ENCODE measurements at places on chromosomes 11 and 22.
A peak's percentile ranks its signal among the peaks of the same experiment; 100 is the strongest.

DNA sequence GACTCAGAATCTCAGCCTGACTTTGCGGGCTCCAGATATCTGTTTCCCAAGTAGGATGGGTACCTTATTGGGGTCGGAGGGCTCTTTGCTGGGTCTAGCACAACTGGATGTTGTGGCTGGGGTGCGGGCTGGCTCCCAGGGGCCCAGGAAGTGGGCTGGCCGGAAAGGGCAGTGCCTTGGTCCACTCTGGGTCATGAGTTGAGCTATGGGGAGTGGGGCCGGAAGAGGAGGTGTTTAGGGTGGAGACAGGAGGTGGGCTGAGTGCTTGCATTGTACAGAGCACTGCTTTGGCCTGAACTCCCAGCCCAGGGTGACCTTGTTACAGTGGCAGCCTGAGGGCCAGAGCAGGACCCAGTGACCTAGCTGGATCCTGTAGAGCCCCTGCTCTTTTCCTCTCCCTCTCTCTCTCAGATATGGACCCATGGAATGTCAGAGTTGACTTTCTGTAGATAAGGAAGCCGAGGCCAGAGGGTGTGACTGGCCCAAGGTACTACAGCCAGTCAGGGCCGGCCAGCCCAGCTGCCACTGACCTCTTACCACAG lies 13.2 kb downstream of the PHLDB1 start:
- DNase-seq = no peak

- DNase-seq = no peak
These were observed 29.6 kb downstream of the EHF start for GRCh38 chr11:34650528-34650927.

GRCh38 chr11:2890466-2891294 lies 5.1 kb upstream of the CDKN1C start:
- peak; percentile 28 for DNase-seq

GRCh38 chr11:118106789-118107335 lies 20.1 kb upstream of the SMIM35 start:
- no peak for DNase-seq

GRCh38 chr22:44938886-44939285 lies 70.9 kb downstream of the PHF21B start:
- DNase-seq = no peak

GRCh38 chr11:83722392-83723119 lies 436.4 kb upstream of the CCDC90B start:
- no peak for DNase-seq

- DNase-seq = no peak
These were observed 364.4 kb upstream of the LUZP2 start for GRCh38 chr11:24132471-24132870.

DNA sequence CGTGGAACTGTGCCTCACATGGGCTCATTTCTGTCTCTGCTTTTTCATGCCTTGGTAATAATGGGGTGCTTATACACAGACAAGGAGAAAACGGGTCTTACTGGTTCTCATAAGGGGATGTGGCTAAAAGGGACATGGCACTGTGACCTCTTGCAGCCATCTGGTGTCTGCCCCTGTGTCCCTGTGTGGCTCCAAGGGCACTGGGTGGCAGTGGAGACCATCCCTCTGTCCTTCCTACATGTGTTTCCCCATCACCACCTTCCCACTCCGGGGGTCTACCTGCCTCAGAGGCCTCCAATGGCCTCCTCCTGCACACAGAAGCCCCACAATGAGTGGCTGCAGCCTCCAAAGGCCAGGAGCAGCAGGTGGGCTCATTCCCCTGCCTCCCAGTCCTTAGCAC lies 221.2 kb downstream of the CEP164 start:
- DNase-seq = no peak

GRCh38 chr22:45284705-45285262 lies at the start of gene UPK3A:
Gene UPK3A, plus strand, starts transcription at chr22:45284949. Its CDS starts 65 bp downstream, at chr22:45285014.
- peak; percentile 45 for DNase-seq

DNA sequence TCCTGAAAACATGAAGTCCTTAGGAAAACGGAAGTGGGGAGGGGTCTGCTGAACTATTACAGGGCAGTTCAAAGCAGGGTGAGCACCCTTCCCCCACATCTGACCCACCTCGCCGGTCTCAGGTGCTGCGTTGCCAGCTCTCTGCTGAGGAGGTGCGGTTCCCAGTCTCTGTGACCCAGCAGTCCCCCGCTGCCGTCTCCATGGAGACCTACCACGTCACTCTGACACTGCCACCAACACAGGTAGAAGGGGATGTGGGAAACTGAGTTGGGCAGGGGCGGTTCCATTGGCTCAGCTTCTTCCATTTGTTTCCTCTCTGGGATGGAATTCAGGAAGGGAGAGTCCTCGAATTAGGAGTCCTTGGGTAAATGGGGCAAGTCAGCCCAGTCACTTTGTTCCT lies 3.3 kb downstream of the C2CD2L start:
- DNase-seq = no peak

DNA sequence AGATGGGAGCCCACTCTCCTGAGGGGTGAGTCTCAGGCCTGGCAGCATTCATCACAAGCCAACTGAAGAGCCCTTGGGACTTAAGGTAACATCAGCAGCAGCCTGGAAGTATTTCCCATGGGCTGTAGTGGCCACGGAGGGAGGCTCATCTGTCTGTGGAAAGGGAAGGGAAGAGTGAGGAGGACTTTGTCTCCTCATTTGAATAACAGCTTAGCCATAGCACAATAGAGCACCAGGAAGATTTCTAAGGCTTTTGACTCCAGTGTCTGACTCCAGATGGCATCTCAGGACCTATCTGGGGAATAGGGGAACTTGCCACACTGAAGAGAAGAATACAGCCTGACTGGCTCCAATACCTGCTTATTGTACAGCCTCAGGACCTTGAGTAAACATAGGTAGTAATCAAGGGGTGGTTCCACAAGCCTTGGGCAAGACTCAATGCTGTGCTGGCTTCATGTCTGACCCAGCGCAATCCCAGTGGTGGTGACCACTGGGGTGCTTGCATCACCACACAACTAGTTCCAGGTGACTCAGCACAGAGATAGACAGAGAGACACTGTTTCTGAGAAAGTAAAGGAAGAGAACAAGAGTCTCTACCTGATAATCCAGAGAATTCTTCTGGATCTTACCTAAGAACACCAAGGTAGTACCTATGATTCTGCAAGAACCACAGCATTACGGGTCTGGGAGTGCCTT lies 510.5 kb upstream of the CCDC179 start:
- no peak for DNase-seq

DNA sequence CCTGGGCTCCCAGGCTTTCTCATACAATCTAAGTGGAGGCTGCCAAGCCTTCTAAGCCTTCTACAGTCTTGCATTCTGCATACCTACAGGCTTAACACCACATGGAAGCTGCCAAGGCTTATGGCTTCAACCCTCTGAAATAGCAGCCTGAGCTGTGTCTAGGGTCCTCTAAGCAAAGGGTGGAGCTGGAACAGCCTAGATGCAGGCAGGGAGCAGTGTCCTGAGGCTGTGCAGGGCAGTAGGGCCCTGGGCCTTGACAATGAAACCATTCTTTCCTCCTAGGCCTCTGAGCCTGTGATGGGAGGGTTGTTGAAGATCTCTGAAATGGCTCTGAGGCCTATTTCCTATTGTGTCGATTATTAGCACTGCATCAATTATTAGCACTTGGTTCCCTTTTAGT lies 150.9 kb upstream of the GRK3 start:
- DNase-seq = no peak

GRCh38 chr11:65476632-65477148 lies 22.2 kb upstream of the MALAT1 start:
- DNase-seq = no peak

- peak; percentile 22 for DNase-seq
These were observed 21.7 kb downstream of the KIAA0930 start for GRCh38 chr22:45218976-45219375.

- DNase-seq = no peak
These were observed 1.1 kb downstream of the PLAAT5 start for GRCh38 chr11:63489879-63490278.

DNA sequence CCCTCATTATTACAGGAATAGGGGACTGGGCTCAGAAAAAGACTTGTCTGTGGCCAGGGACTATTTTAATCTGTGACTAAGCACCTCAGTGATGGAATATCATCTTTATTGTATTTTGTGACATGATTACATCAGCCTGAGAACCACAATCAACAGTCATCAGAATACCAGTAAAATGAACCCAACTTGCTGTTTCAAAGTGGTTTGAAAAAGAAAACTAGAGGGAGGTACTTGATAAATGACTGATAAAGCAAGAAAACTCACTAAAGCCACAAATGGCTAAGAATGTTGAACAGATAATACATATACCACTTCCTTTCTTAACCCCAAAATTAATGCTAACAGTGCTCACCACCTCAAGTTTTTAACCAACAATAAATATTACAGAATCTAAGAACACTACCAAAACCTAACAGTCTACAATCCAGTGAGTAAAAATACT lies 155.7 kb downstream of the ATG16L2 start:
- no peak for DNase-seq

GRCh38 chr11:6201481-6201880 lies 2.5 kb downstream of the OR52W1 start:
- no peak for DNase-seq

- no peak for DNase-seq
These were observed 35.8 kb downstream of the CSTPP1 start for GRCh38 chr11:46972343-46972742.

DNA sequence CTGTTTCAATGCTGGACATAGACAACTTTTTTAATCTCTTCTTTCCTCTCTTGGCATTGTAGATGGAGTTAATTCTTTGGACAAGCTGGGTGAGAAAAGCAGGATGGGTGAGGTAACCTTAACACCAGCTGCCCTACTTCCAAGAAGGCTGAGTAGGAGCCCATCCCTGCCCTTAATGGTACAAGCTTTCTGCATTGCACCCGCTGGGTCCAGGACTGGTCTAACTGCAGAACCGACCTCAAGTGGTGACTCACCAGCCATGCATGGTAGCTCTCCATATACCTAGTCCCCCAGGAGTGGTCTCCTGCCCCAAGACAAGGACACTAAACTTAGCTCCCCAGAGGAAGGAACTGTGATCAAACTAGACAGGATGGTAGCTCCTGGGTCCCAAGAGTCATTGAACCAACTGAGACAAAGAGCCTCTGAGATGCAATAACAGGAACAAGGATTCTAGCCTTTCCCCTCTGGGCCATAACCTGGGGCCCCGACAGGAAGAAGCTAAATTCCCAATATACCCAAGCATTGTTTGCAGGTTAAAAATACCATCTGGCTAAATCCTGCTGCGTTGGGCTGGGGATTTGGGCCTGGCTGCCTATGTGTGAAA lies 32.1 kb downstream of the RPL27A start:
- DNase-seq = no peak

GRCh38 chr11:45860348-45860747 lies 13.1 kb downstream of the CRY2 start:
- DNase-seq = no peak

- DNase-seq = no peak
These were observed 1.3 kb upstream of the SBF2 start for GRCh38 chr11:10295064-10295901.

DNA sequence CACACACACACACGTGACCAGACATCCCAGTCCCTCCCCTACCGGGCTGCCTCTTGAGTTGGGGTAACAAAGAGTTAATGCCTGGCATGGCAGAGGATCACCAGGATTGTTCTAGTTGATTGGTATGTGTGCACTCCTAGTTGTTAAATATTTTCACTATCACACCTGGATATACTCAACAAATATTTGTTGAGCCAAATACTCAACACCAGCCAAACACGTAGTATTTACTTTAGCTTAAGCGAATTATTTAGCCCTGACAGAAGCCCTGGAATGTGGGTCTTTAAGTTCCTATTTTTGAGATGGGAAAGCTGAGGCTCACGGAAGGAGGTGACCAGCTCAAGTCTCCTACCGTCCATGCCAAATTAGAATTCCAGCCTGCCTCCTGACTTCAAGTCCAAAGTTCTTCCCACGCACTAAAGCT lies 10.5 kb downstream of the CD3E start:
- DNase-seq = no peak

DNA sequence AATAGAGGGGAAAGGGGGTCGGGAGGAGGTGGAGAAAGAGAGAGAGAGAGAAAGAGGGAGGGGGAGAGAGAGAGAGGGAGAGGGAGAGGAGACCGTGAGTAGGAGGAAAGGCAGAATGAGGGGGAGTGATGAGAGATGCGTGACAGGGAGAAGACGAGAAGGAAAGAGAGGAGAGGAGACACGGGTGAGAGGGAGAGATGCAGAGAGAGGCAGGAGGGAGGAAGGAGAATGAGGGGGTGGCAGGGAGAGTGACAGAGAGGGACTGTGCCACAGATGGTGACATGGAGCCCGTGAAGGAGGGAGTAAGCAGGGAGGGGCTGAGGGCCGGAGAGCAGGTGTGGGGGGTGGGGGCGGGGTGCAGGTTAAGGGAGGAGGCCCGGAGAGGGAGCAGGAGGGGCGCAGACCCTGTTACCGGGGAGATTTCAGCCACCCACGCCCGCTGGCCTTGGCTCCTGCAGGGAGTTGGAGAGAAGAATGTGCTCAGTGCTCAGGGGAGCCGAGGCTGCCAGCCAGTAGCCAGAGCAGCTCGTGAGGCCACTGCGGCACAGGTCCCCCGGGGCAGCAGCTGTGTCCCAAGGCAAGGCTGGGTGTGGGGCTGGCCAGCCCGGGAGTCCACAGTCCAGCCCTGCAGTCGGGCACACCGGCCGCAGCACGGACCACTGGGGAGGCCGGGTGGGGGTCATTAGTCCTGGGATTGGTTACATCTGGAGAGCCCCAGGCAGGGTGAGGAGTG lies at the start of gene SSTR3:
TSS of gene SSTR3 (minus strand) at position 304 of the 733 bp plus-strand sequence. CDS start 4,674 bp downstream, outside the sequence.
- DNase-seq = no peak

DNA sequence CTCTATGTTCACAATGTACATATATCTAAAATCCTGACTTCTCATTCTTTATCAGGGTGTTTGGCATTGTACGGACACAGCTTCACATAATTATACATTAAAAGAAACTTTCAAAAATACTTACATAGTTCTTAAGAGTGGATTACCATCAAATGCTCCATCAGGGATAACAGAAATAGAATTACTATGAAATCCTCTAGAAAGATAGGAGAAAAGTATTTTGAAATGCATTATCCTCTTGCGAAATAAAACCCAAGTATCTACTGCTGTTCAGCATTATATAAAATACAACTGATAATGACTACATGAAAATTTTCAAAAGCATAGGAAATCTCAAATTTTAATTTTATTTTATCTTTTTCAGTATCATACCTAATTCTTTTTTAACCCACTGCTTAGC lies 17.8 kb upstream of the CCDC34 start:
- DNase-seq = no peak

DNA sequence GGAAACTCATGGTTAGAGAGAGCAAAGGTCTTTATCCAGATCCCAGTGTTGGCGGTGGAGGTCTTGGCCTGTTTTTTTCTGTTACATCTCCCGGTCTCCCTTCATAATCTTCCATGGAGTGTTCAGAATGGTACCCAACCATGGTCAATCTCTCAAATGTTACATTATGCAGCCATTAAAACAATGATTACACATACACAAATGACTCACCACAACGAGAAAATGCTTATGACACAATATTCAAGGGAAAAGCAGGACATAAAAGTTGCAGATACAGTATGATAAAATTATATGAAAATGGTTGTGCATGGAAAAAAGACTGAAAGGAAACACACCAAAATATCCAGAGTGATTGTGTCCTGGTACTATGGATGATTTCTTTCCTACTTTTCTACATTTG lies 17.8 kb upstream of the CSNK1E start:
- DNase-seq = no peak
